Activated CD4-positive, alpha-beta T cell treated with anti-CD3 and anti-CD28 coated beads, Interleukin-2, amount 50 U/mL, for 48 hours (primary cell): ENCODE measurements at places on chromosomes 12 and 14.

GRCh38 chr14:98953551-98954348, 318.2 kb downstream of the BCL11B start:
- DNase-seq = no peak

DNA sequence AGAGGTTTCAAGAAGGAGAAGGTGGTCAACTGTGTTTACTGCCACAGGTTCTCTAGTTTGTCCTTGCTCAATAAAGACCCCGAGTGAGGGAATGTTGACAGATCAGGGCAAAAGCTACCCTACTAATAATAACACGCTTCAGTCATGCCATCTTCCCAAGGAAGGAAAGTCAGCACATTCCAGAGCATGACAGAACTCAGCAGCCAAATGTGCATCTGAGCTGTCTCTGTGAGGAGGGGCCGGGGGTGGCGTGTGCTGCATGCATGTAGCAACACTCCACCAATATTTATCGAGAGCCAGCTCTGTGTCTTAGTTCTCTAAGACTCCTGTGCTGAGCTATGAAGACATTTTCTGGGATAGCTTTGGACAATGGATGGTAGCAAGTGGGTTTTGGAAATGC, 260.4 kb downstream of the DPF3 start:
- DNase-seq = no peak

- DNase-seq = no peak
These were observed 616.4 kb downstream of the MED13L start for GRCh38 chr12:115661112-115661511.

- DNase-seq = peak; percentile 89
These were observed 1.4 kb upstream of the NPFF start for GRCh38 chr12:53508534-53509170.

- no peak for DNase-seq
These were observed 102.8 kb upstream of the EGLN3 start for GRCh38 chr14:34053666-34054065.

DNA sequence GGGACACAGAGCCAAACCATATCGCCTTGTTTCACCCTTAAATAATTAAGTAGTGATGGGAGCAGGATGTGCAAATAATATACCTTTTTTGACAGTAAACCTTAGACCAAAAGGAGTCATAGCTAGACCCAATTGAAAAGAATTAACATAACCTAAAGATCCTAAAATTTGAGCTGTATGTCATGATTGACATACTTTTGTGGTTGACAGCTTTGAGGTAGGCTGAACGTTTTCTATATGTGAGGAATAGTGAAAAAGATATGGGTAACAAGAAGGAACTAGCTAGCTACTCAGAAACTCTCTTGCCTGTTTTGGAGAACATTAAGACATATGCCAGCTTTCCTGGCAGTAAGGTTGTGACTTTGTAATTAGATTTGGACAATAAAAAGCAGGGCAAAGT, 320.6 kb downstream of the KCNC2 start:
- DNase-seq = no peak

- no peak for DNase-seq
These were observed 55.5 kb downstream of the RPS6KA5 start for GRCh38 chr14:91004987-91005386.

DNA sequence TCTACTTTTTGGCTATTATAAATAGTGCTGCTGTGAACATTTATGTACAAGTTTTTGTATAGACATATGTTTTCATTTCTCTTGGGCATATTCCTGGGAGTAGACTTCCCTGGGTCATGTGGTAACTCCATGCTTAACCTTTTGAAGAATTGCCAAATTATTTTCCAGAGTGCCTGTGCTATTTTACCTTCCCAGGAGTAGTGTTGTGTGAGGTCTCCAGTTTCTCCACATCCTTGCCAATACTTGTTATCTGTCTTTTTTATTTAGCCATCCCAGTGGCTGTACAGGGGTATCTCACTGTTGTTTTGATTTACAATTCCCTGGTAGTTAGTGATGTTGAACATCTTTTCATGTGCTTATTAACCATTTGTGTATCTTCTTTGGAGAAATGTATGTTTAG, 18.9 kb downstream of the UBE3B start:
- no peak for DNase-seq

GRCh38 chr12:50979369-50980052, 27.2 kb downstream of the HIGD1C start:
- DNase-seq = peak; percentile 65

DNA sequence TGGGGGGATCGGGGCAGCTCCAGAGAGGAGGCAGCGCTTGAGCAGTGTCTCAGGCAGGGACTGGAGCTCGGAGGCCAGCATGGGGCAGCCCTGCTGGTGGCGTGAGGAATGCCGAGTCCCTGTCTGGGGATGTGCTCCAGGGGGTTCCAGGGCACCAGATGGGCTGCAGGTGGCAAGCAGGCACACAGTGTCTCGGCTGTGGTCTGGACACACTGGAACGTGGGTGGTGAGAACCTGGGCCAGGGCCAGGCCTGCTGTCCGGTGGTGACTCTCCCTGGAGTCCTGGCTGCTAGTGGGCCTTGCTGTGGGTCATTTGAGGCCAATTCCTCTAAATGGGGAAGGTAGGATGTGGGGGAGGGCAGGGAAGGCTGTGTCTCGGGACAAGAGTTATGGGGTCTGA, 199.4 kb upstream of the RTL1 start:
- DNase-seq = no peak

DNA sequence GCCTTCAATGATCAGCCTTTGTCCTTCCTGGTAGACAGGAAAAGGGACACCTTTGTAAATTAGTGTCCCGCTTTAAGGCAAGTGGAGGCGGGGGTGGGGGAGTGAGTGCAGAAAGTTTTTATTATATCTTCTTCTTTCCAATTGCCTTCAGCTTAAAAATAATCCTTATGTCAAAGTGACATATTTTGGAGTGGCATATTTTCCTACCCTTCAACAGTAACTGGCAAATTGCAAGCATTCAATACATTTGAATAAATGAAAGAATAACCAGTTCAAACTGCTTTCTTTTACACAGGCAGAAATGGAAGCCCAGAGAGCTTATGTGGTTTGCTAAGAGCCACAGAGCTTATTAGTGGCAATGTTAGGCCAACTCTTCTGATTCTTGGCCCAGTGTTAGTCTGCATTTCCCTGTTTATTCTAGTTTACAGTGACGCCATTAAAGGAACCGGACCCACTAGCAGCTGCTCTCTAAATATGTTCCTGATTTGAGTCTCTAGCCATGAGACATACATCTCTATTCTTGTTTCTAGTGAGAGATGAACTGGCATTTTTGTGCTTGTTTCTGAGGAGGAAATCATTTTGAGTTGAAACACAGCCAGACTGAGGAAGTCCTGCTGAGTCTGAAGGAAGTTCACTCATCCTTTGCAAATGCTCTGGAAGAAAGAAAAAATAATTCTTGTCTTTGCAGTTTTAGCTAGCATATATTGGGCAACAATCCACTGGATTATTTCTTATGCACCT, 468.7 kb downstream of the NOVA1 start:
- DNase-seq = no peak

DNA sequence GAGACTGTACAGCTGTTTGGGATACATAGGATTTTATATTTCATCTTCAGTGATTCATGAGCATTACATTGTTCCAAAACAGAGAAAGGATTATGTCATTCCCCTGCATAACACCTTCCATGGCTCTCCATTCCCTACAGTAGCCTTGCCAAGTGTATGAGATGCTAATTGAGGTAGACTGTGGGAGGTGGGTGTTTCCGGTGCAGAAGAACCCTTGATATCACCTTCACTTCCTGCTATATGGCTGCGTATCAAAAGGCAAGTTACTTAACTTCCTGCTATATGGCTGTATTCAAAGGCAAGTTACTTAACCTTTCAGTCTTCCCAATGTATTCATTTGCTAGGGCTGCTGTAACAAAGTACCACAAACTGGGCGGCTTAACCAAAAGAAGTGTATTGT, 11.2 kb downstream of the FAR2 start:
- DNase-seq = no peak

DNA sequence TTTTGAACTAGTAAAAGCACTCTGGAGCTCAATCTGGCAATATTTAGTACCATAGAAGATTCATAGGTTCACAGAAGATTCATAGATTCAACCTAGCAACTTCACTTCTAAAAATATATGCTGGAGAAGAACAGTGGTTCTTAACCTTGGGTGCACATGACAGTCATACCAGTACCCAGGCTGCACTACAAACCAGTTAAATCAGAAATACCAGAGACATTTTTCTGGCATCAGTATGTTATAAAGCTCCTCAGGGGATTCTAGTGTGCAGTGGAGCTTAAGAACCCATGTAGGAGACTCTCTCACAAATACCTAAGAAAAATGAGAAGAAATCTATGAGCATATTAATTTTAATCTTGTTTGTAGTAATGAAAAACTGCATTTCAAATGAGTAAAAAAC, 46.6 kb downstream of the CNTN1 start:
- DNase-seq = no peak

DNA sequence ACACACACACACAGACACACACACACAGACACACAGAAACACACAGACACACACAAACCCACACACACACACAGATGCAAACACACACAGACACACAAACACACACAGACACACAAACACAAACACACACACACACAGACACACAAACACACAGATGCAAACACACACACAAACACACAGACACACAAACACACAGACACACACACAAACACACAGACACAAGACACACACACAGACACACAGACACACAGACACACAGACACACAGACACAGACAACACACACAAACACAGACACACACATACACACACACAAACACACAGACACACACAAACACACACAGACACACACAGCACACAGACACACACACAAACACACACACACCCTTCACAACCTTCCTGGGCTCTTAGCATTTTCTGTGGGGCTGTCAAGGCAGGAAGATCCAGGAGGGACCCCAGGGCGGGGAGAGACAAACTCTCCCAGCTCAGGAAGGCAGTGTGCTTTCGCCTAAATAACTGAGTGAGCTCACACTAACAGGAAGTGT, 24.2 kb upstream of the INF2 start:
- DNase-seq = no peak

DNA sequence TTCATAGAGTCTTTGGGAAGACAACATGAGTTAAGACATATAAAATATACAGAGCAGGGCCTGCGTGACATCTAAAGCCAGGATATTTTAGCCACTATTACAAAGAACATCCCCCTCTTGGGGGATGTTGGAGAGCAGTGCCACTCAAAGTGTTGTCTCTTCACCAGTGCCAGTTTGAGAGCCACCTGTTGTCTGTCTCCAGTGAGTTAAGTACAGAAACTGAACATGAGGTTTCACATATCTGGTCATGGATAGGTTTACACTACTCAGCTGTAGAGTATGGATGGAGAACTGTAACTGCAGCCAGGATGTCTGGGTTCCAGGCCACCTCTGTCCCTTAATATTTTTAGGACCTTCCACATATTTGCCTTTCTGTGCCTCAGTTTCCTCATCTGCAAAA, 39.1 kb downstream of the RNFT2 start:
- DNase-seq = no peak

DNA sequence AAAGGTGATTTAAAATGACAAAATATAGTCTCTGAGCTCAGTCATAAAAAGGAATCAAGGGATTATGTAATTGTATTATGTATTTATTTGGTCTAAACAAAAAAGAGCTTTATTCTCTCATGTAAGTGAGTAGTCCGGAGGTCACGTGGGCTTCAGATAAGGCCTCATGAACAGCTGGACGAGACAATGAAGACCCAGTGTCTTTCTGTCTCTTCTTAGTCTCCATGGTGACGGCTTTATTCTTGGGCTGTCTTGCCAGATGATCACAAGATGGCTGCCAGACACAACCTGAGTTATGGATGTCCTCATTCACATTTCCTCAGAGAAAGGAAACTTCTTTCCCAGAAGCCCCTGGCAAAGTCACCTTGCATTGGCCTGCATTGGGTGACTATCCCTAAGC, 98.6 kb downstream of the ARF6 start:
- DNase-seq = no peak

GRCh38 chr14:87908550-87908949, 84.4 kb downstream of the GALC start:
- DNase-seq = no peak

DNA sequence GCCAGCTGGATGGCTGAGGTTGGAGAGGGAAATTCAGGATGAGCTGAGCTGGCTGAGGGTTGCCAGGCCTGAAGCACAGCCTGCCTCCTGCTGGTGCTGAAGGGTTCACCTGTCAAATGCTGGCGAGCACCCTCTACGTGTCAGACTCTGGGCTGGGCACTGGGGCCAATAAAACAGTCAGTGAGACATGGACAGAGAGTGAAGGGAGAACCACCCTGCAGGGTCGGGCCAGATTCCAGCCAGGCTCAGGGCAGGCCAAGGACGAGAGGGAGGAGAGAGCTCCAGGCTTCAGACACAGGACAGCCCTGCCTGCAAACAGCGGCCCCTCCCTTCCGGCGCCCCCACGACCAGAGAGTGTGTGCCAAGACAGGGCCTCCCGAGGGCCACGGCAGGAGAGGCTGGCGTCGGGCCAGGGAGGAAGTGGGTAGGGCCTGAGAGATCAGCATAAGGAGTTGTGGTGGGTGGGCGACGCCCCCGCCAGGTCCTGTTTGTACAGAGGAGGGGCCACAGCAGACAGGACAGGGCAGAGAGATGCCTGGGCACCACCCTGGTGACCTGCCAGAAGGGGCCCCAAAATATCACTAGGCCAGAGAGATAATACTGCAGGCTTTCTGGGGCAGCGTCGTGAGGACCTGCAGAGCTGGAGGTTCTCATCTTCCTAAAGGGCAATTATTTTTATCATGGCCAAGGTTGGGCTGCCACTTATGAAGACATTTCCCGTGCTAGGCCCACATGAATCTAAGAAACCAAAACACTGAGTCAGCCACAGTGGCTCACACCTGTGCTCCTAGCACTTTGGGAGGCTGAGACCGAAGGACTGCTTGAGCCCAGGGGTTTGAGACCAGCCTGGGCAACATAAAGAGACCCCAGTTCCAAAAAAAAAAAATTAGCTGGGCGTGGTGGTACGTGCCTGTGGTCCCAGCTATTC, 73.1 kb upstream of the GPR68 start:
- DNase-seq = peak; percentile 89

DNA sequence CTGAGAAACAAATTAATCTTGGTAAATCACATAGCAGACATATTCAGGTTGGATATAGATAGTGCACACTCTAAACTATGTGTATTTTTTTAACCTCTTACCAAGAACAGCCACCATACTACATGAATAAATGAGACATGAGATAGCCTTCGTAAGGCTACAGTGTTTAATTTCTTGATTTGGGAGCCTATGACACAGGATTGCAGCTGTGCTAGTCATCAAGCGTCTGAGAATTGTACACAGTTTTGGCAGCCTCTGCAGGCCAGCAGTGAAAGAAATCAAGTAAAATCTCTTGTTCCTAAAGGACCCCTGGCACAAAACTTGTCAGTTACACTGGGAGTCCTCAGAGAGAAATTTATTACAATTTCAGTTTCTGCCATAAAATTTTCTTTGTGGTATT, 236.1 kb downstream of the C12orf50 start:
- no peak for DNase-seq

- DNase-seq = no peak
These were observed 15.8 kb downstream of the FGFR1OP2 start for GRCh38 chr12:26954027-26954426.
